ENCODE measurements at places on chromosomes 5 and 9.

DNA sequence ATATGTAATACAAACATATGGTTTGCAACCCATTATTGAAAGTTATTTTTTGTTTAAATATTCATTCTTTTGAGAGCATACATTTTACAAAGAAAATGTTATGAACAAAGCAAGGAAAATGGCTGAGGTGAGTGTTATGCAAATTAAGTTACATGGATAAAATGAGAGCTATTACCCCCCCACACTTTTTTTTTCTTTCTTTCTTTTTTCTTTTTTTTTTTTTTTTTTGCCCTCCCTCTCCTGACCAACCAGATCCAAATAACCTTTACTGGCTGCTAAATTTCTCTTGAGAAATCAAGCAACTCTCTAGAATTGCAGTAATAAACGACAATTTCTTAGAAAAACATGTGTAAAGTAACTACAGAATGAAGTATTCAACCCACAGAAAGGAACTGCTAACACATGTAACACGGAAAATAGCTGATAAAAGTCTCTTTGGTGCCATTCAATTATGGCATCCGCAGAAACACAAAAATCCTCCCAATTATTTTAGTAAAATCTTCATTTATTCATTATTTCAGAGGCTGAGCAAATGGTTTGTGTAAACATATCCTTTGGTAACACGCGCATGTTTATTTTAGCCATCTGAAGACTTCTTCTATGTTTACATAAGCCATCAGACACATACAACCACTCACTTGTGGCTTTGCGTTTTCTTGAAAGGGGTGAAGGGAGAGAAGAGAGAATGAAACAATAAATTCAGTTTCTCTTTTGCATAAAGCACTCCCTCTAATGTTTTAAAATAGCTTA is 216.1 kb downstream of the NFIB start:
- no peak for DNase-seq

GRCh38 chr9:28610339-28610738 is 1037.1 kb upstream of the C9orf72 start:
- DNase-seq, result no peak

DNA sequence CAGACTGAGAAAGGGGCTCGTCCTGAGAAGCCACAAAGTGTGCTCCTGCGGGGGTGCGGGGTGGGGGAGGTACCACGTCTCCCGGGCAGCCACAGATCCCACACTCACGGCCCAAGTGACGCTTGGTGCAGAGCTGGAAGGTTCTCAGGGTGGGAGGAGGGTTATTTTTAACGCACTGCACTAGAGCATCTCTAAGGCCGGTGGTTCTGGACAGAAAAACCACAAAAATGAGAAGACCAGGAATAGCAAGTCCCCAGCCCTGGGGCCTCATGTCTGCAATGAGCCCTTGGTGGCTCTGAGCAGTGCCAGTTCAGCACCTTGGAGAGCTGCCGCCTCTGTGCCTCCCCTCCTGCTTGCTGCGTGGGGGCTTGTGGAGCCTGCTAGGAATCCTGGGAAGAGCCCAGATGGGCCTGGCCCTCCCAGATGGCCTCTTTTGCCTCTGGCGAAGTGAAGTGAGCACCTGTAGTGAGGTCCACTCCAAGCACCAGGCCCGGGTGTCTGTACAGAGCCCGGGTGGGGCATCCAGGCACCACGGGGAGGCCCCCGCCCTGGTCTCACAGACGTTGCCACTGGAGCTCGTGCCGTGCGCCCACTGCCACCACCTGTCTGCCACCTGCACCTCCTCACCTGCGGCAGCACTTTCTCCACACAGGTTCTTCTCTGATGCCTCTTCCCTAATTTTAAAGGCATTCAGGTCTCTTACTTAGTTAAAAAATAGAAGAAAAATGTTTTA is 48.9 kb upstream of the CACNA1B start:
- peak; percentile 62 for DNase-seq

- DNase-seq, result no peak
Observed at GRCh38 chr9:129525656-129526196, 95.2 kb downstream of the C9orf50 start.

DNA sequence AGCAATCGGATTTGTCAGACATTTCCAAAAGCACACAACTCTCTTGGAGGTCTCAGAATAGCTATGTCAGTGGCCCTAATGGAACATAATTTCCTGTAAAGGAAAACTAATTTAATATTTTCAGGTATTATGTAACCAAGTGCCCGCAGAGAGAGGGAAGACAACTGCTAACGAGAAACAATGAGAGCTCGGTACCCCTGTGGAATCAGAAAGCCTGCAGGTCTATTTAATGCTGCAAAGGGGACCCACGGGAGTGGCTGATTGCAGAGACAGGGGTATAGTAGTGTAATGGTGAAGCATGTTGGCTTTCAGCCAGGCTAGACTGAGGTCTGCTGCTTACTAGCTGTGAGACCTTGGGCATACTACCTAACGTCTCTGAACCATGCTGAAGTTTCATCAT is 508.1 kb upstream of the BRINP1 start:
- no peak for DNase-seq

DNA sequence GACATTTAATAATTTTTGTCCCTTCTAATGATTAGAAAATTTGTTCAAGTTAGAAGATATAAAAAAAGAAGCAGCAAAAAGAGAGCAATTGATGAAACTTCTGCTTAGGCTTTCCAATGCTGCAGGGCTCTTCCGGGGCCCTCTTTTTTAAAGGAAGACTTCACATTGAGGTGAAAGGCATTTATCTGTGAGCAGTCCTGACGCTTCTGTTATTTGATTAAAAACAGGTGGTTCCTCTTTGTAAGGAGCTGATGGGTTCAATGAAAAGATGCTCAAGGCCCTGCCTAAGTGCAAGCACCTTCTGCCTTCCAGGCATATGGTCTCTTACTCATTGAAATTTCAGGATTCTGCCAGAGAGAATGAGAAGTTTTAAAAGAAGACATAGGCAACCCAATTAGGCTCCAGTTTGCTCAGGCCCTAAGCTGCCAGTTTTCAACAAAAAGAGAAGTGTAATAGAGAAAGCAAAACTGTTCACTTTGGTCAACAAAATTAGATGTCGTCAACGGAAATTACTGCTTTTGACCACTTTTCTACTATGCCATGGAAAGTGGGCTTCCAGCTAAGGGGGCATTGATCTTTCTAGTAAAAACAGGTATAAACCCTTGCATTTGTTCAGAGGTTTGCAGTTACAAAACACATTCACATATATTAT is 100.2 kb downstream of the INSYN2B start:
- no peak for DNase-seq

GRCh38 chr5:172374783-172375182 is 79.5 kb downstream of the SH3PXD2B start:
- DNase-seq, result no peak

- no peak for DNase-seq
Observed at GRCh38 chr5:104513121-104513602, 950.6 kb upstream of the NUDT12 start.

DNA sequence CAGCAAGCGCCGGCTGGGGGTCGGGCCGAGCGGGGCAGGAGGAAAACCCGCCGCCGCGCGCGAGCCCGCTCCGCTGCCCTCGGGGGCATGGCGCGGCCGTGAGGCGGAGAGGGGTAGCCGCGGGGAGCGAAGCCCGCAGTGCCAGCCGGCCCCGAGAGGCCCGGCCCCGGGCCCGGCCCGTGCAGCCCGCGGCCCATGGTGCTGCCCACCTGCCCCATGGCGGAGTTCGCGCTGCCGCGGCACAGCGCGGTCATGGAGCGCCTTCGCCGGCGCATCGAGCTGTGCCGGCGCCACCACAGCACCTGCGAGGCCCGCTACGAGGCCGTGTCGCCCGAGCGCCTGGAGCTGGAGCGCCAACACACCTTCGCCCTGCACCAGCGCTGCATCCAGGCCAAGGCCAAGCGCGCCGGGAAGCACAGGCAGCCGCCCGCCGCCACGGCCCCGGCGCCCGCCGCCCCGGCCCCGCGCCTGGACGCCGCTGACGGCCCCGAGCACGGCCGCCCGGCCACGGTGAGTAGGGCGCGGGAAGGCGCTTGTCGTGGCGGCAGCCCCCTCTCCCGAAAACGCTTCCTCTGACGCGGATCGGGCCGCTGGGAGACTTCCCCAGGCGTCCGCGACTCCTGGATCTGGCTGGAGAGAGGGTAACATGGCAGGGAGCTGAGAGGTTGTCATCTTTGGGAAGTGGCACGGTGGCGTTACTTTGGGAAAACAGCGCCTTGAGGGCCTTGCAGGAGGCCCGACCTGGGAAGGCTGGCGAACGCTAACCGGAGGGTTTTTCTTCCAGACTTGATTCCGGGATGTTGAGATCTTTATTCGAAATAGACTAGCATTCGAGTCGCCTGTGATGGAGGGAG is 523 bp downstream of the MAML1 start:
- peak; percentile 51 for DNase-seq

GRCh38 chr9:118295413-118295812 is 591.2 kb downstream of the TLR4 start:
- no peak for DNase-seq

DNA sequence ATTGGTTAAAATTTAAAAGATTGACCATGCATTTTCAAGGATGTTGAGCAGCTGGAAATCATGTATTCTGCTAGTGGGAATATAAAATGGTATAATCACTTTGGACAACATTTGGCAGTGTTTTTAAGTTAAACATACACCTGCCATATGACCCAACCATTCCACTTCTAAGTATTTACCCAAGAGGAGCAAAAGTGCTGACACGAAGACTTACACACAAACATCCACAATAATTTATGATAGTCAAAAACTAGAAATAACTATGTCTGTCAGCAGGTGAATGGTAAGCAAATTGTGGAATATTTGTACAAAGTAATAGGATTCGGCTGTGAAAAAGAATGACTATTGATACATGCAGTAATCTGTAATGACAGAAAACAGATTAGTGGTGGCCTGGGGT is 30.7 kb upstream of the SRP19 start:
- no peak for DNase-seq

- DNase-seq, result no peak
Observed at GRCh38 chr9:99579964-99580363, 241.7 kb upstream of the NR4A3 start.

DNA sequence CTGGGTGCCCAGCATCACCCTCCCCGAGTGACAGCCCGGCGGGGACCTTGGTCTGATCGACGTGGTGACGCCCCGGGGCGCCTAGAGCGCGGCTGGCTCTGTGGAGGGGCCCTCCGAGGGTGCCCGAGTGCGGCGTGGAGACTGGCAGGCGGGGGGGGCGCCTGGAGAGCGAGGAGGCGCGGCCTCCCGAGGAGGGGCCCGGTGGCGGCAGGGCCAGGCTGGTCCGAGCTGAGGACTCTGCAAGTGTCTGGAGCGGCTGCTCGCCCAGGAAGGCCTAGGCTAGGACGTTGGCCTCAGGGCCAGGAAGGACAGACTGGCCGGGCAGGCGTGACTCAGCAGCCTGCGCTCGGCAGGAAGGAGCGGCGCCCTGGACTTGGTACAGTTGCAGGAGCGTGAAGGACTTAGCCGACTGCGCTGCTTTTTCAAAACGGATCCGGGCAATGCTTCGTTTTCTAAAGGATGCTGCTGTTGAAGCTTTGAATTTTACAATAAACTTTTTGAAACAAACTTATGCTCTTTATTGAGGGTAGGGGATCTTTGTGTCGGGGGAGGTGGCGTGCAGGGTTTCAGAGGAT is 1.3 kb downstream of the GADD45G start:
- peak; percentile 73 for DNase-seq

- no peak for DNase-seq
Observed at GRCh38 chr5:103021314-103021713, 98.6 kb downstream of the GIN1 start.

Measured in femur (tissue), 1 donor.